K562 (cell line): ENCODE measurements at places on chromosomes 3 and 15.

DNA sequence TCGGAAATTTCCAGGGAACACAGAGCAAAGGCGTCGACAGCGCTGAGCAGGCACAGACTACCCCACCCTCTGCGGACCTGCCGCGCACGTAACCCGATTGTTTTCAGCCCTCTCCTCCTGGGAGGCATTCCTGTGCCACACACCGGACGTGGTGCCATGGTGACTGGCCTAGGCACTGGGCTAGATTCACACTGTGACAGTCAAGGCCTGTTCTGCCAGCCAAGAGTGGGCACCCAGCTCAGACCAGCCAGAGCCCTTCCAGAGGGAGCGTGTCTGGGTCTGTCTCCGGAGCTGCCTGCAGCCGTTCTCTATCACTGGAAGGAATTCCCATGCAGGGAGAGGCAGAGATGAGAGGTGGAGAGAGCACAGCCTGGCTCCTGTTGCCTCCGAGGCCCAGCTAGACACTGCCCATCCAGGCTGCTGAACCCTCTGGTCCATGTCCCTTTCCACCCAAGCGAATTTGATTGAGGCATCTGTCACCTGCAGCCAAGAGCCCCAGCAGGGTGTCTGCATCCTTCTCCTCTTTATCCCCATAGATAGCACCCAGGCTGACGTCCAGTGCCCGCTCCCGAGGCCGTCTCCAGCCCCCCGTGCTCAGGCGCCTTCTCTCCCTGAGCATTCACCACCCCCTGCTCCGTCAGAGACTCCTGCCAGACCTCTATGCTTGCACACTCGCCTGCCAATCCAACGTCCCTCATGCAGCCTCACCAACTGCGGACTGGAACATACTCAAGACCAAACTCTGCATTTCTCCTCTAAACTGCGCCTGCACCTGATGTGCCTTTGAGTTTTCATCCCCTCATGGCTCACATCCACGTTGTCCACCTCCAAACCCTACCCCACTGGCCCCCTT is 267.5 kb downstream of the OCA2 start:
- H3K27me3 ChIP-seq, result peaks cover 41% of the 10 kb centered on the region
- no peaks in the 10 kb centered on the region for H3K36me3 ChIP-seq
- no peak overlapping the region for H3K4me3 ChIP-seq
- no peak overlapping the region for H3K27ac ChIP-seq
- H3K4me1 ChIP-seq, result no peaks in the 10 kb centered on the region

DNA sequence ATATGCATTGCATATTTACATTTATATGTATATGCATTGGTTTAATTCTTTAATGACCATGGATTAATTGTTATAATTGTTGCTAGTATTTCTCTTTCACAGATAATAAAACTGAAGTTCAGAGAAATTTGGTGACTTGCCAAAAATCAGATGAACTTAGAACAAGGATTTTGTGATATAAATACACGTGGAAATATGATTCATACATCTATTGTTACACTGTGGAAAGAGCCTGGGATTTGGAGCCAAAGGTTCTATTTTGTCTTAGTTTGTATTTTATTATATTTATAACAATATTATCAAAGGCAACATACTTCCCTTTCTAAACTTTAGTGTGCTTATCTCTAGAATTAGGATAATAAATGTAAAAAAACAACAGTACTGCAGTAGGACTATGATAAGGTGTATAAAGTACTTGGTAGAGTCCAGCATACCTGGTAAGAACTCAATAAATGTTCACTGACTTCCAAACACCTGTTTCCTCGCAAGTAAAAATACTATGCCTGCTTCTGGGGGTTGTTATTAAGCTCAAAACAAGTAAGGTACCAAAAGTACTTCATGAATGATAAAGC is 342.9 kb downstream of the THSD4 start:
- no peak for DNase-seq
- no peaks in the 10 kb centered on the region for H3K36me3 ChIP-seq
- no peaks in the 10 kb centered on the region for H3K27me3 ChIP-seq
- H3K27ac ChIP-seq, result no peak overlapping the region
- no peak overlapping the region for H3K4me3 ChIP-seq
- H3K4me1 ChIP-seq, result no peaks in the 10 kb centered on the region

DNA sequence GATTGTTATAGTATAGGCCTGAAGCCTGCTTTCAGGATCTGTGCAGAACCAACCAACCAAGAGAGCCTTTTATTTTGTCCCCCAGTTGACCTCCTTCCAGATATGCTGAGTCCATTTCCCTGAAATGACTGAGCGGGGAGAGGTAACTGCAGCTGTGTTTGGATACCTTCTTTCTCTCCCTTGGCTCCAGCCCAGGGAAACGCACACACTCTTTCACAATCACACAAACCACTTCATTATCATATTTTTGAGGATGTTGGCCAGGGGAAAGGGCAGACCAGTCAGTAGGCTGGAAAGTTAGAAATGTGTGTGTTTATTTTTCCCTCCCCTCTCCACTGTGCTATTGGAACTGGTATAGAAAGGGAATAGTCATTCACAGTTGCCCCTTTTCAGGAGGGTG is 417.7 kb upstream of the TBL1XR1 start:
- no peaks in the 10 kb centered on the region for H3K27me3 ChIP-seq
- peak overlapping the region; percentile 58 for H3K27ac ChIP-seq
- no peaks in the 10 kb centered on the region for H3K36me3 ChIP-seq
- no peak overlapping the region for H3K4me3 ChIP-seq

- H3K27ac ChIP-seq, result no peak overlapping the region
- no peaks in the 10 kb centered on the region for H3K4me1 ChIP-seq
- no peaks in the 10 kb centered on the region for H3K36me3 ChIP-seq
- H3K27me3 ChIP-seq, result no peaks in the 10 kb centered on the region
- DNase-seq, result no peak
- H3K4me3 ChIP-seq, result no peak overlapping the region
These were observed 18.5 kb downstream of the TXNRD3 start for GRCh38 chr3:126636436-126636835.

GRCh38 chr3:160400702-160401150 is 1.3 kb downstream of the SMC4 start:
- peak; percentile 11 for DNase-seq
- peak overlapping the region; percentile 71 for H3K4me3 ChIP-seq
- peaks cover 5% of the 10 kb centered on the region for H3K4me1 ChIP-seq
- H3K36me3 ChIP-seq, result peaks cover 49% of the 10 kb centered on the region

DNA sequence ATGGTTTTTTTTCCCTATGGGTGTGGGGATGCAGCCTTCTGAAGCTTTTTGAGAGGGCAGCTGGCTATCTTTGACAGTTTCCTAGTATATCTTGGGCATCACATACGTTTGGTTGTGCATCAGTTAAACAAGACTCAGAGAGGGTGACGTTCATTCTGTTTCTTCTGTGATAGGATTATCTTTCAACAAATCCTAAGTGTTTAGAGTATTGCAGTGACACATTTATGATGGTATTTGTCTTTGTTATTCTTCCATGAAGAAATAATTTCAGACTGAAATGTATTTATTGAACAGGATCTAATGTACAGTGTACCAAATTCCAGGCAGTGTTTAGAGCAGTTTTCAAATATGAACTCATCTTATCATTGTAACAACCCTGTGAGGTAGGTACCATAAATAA is 114.4 kb downstream of the PLCL2 start:
- no peak overlapping the region for H3K27ac ChIP-seq
- no peaks in the 10 kb centered on the region for H3K27me3 ChIP-seq
- H3K4me3 ChIP-seq, result no peak overlapping the region
- H3K36me3 ChIP-seq, result no peaks in the 10 kb centered on the region

DNA sequence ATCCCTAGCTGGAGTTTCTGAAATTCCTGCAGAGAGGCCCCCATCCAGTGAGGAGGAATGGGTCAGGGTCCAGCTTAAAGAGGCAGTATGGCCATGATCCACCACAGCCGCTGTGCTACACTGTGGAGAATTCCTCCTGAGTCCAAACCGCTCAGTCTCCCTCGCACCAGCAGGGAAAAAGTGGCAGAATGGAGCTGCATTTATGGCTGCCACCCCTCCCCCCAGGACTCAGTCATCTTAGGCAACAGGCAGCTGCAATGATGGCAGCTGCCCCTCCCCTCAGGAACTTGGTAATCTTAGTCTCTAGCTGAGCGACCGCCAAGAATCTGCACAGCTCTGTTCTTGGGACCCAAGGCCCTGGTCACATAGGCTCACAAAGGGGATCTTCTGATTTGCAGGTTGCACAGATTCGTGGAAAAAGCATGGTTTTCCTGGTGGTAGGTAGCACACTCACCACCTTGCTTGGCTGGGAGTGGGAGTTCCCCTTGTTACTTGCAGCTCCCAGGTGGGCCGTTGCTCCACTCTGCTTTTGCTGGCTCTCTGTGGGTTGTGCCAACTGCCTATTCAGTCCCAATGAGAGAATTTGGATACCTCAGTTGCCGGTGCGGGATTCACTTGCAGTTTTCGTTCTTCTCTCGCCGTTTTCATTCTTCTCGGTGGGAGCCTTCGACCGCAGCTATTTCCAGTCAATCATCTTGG is 204.1 kb downstream of the STXBP5L start:
- DNase-seq, result no peak
- no peaks in the 10 kb centered on the region for H3K36me3 ChIP-seq
- no peak overlapping the region for H3K27ac ChIP-seq
- no peaks in the 10 kb centered on the region for H3K4me1 ChIP-seq
- no peak overlapping the region for H3K4me3 ChIP-seq
- no peaks in the 10 kb centered on the region for H3K27me3 ChIP-seq

- no peak for DNase-seq
- peaks cover 2% of the 10 kb centered on the region; the same call in 1 of the 3 replicates for H3K27me3 ChIP-seq
- no peak overlapping the region for H3K27ac ChIP-seq
- H3K36me3 ChIP-seq, result no peaks in the 10 kb centered on the region
These were observed 31.2 kb upstream of the DUT start for GRCh38 chr15:48300038-48300437.

DNA sequence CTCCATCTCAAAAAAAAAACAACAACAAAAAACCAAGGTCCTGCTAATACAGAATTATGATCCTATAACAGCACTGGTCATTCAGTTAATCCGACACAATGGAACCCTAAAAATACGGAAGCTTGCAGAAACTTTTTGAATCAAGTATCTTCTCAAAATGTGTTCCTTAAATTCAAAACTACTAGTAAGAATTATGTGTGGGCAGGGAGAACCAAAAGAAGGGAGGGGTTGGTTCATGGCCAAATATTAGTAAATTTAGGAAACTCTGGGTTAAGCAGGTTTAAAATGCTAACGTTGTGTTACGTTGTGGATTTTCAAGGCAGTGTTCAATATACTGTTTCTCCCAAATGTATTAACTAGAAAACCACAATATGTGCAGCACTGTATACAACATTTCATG is 115.5 kb downstream of the KLHL25 start:
- no peaks in the 10 kb centered on the region for H3K36me3 ChIP-seq
- H3K27me3 ChIP-seq, result peaks cover 3% of the 10 kb centered on the region; the same call in 1 of the 2 replicates
- no peak overlapping the region for H3K4me3 ChIP-seq
- H3K27ac ChIP-seq, result no peak overlapping the region
- DNase-seq, result no peak
- no peaks in the 10 kb centered on the region for H3K4me1 ChIP-seq

DNA sequence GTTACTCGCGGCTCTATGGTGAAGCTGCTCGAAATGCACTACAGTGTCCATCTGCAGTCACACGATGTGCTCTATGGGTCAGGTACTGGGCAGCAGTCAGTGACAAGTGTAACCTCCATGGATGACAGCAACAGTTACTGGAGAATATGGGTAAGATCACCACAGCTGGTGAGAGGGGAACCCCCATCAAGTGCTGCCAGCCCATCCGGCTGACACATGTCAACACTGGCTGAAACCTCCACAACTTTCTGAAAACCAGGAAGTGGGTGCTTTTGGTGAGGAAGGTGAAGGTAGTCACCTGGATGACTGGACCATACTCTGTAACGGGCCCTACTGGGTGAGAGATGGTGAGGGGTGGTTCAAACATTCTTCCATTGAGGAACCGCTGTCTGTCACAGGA is 87.4 kb upstream of the C15orf39 start:
- H3K27me3 ChIP-seq, result no peaks in the 10 kb centered on the region
- H3K36me3 ChIP-seq, result no peaks in the 10 kb centered on the region
- H3K4me3 ChIP-seq, result no peak overlapping the region
- H3K4me1 ChIP-seq, result peaks cover 20% of the 10 kb centered on the region
- H3K27ac ChIP-seq, result no peak overlapping the region

GRCh38 chr3:195204360-195205163 is 66.4 kb downstream of the XXYLT1 start:
- H3K4me1 ChIP-seq, result peaks cover 41% of the 10 kb centered on the region
- peak overlapping the region; percentile 49 for H3K27ac ChIP-seq
- no peaks in the 10 kb centered on the region; the same call in 2 of the 3 replicates for H3K36me3 ChIP-seq
- no peaks in the 10 kb centered on the region for H3K27me3 ChIP-seq
- no peak overlapping the region for H3K4me3 ChIP-seq
- DNase-seq, result no peak

DNA sequence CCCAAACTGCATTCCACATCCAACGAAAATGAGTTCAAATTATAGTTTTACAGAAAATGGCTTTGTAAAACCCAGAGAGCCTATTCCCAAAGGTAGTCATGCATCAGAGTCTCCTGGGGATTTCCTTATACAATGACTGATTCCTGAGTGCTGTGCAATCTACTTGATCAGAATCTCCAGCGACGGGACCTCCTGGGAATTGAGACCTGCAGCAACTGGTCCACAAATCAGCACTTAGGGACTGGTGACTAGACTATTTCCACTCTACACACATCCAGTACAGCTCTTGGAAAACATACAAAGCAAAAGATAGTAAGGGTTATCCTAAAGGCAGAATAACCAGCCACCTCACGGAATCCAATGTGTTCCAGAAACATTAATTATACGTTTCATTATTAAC is 871.0 kb upstream of the CFAP20DC start:
- H3K4me1 ChIP-seq, result no peaks in the 10 kb centered on the region
- no peak overlapping the region for H3K4me3 ChIP-seq
- H3K27ac ChIP-seq, result no peak overlapping the region
- no peak for DNase-seq
- H3K27me3 ChIP-seq, result no peaks in the 10 kb centered on the region

DNA sequence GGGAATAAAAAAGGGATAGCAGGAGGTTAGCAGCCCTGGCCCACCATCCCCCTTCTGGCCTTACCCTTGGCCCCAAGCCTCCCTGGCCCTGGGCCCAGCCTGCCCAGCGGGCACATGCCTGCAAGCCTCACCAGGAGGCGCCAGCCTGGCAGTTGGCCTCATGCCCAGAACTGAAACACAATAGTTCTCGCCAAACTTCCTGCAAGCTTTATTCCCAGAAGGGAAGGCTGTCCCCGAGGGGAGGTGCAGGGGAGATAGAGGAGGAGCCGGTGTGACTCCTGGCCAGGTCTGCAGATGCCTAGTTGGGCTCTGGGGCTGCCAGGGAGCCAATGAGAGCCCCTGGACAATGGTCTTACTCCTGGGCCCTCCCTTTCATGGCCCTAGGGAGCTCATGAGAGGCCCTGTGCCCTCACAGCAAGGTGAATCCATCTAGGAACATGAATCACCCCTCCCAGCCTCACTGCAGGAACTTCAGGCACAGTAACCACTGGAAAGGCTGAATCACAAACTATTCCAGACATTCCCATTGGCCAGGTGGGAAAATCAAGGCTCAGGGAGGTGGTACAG is 4.0 kb downstream of the CCDC33 start:
- no peak for DNase-seq
- no peak overlapping the region for H3K4me3 ChIP-seq
- H3K36me3 ChIP-seq, result no peaks in the 10 kb centered on the region
- no peak overlapping the region for H3K27ac ChIP-seq

GRCh38 chr3:20916951-20917606 is 731.1 kb upstream of the SGO1 start:
- H3K4me3 ChIP-seq, result no peak overlapping the region
- DNase-seq, result no peak
- H3K27ac ChIP-seq, result no peak overlapping the region
- H3K4me1 ChIP-seq, result no peaks in the 10 kb centered on the region
- H3K27me3 ChIP-seq, result no peaks in the 10 kb centered on the region

- no peaks in the 10 kb centered on the region for H3K36me3 ChIP-seq
- H3K27ac ChIP-seq, result no peak overlapping the region
- no peak overlapping the region for H3K4me3 ChIP-seq
These were observed 329.5 kb downstream of the GABRB3 start for GRCh38 chr15:26443321-26443720.

GRCh38 chr15:36161771-36162212 is 417.6 kb upstream of the CDIN1 start:
- no peak overlapping the region for H3K27ac ChIP-seq
- DNase-seq, result no peak
- H3K4me3 ChIP-seq, result no peak overlapping the region
